ENCODE measurements at places on chromosomes 12 and 14.

DNA sequence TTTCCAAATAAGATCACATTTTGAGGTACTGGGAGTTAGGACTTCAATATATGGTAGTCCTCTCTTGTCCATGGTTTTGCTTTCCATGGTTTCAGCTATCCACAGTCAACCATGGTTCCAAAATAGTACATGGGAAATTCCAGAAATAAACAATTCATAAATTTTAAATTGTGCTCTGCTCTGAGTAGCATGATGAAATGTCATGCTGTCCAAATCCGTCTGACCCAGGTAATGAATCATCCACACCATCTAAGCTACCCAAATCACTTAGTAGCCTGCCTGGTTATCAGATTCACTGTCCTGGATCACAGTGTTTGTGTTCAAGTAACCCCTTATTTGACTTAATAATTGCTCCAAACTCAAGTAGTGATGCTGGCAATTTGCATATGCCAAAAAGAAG is 197.9 kb downstream of the TMTC3 start:
- peak; percentile 67 for DNase-seq

DNA sequence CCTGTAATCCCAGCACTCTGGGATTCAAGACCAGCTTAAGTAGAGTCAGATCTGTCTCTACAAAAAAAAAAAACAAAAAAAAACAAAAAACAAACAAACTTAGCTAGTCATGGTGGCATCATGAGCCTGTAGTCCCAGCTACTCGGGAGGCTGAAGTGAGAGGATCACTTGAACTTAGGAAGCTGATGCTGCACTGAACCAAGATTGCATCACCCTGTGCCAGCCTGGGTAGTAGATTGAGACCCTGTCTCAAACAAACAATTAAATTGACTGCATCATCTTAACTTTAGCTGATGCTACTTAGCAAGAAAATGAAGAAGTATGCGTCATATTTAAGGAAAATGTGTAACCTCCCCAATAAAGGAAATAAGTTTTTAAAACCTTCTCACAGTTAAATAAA is 136.6 kb upstream of the ATXN7L3B start:
- DNase-seq = no peak

GRCh38 chr12:54596526-54596946 is 8.1 kb upstream of the PPP1R1A start:
- peak; percentile 57 for DNase-seq

- DNase-seq = peak; percentile 35
Measured at GRCh38 chr12:67415473-67415872, 146.3 kb downstream of the CAND1 start.

GRCh38 chr14:24377657-24378056 is 9.7 kb downstream of the NFATC4 start:
- DNase-seq = no peak

- DNase-seq = no peak
Measured at GRCh38 chr14:95248432-95248831, 71.3 kb downstream of the CLMN start.

DNA sequence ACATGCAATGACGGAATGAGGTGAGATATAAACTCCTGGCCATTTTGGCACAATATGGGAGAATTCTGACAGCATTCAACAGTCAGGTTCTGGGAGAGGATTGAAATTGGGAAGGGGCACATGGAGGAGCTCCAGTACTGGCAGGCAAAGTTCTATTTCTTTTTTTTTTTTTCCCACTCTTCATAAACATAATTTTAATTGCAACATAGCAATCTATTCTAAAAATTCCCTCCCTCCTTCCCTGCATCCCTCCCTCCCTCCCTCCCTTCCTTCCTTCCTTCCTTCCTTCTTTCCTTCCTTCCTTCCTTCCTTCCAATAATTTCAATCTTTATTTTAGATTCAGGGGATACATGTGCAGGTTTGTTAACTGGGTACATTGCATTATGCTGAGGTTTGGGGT is 93.2 kb downstream of the PTCSC3 start:
- no peak for DNase-seq

DNA sequence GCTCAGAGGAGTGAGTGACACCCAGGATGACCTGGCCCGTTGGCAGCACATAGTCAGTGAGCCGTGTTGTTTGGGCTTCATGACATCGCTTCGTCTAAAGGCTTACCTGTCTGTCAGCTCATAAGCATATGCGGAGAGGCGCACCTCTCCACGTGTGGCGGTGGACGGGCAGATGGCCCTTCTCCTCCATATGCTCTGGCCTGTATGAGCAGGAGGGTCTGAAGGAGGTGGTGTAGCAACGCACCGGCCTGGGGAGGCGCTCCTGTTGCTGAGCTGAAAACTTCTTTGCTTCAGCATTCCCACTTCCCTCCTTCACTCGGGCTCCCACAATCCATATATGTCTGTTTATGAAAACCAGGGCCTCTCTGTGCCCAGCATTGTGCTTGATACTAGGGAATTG is 186.1 kb downstream of the TSPAN9 start:
- no peak for DNase-seq

GRCh38 chr12:4011597-4011996 is 138.4 kb upstream of the PARP11 start:
- DNase-seq = peak; percentile 38

DNA sequence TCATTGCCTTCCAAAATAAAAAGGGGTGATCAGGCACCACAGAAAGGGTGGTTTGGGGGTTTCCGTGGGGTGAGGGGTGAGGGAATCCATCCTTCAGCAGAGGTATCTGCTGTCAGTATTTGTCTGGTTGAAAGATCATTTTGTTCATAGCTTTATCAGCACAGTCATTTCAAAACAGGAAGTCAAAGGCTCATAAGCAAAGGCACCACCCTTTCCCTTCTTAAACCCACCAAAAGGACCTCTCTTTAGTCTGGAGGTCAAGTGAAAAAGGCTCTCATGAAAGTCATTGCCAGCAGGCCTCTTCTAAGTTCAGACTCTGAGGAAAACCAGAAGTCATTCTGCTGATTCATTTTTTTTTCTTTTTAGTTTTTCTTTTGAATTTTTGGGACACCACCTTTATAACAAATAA is 6.2 kb downstream of the CHST11 start:
- peak; percentile 38 for DNase-seq

DNA sequence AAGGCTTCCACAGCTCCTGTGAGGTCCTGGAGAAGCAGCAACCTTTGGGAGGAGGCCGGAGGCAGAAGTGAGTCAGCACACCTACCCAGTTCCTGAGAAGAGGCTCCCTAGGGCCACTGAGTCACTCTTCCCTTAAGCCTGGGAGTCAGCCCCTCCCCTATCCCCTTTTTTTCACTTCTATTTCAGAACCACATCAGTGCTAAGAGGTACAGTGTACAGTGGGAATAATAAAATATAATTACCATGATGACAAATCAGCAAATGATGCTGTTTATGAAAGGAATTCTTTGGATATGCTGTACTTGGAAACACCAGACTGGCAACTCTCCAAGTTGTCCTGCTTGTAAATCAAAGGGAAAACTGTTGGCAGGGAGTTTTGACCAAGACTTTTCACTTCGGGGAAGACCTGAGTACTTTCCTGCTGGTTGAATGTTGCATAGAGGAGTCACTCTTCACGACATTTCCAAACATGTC is 7.8 kb upstream of the TBPL2 start:
- peak; percentile 90 for DNase-seq

GRCh38 chr12:68497107-68497506 is 113.6 kb upstream of the RAP1B start:
- DNase-seq = no peak

DNA sequence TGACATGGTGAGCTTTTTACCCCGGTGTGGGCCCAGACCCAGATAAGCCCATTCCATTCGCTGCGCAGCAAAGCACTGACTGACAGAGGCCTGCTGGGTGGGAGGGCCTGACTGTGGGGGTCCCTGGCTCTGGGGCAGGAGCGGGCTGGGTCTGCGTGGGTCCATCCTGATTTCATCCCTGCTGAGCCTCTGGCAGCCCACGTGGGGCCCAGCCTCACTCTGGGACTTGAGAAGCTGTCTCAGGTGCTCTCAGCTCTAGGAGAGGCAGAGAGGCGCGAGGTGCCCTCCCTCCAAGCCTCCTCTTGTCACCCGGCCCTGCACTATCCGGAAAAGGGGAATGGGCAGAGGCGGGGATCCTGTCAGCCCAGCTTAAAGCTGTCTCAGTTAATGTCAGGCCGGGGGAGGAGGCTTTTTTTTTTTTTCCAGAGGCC is 927 bp downstream of the ABCB9 start:
- DNase-seq = no peak

- DNase-seq = no peak
Measured at GRCh38 chr12:39364196-39364595, 78.7 kb downstream of the KIF21A start.

- DNase-seq = no peak
Measured at GRCh38 chr12:104150416-104150815, 12.4 kb upstream of the NFYB start.

- no peak for DNase-seq
Measured at GRCh38 chr14:30500222-30500621, 58.7 kb upstream of the G2E3 start.

DNA sequence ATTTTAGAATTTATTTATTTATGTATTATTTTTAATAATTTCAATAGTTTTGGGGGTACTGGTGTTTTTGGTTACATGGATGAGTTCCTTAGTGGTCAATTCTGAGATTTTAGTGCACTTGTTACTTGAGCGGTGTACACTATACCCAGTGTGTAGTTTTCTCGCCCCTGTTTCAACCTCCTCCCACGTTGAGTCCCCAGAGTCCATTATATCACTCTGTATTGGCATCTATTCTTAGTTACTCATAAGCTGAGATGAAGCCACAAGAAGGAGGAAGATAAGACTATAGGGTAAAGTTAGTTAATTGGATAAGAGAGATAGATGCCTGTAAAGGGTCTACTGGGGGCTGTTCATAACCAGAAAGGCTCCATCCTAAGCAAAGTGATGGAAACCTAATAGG is 4.0 kb downstream of the C1S start:
- no peak for DNase-seq

DNA sequence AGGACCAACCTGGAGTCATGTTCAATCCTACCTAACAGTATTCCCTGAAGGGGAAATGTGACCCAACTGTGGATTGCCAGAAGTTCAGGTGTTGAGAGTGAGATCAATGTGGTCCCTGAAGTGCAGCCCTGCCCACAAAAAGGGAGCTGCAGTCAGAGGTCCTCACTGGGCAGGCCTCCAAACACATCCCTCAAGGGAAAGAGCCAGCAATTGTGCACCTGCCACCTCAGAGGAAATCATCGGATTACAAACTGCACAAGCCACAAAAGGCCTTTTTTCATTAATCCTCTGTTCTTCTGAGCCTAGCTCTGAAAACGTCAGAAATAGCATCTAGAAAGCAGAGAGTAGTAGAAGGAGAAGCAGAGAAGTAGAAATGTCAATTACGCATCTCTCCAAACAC is 10.8 kb upstream of the MDM1 start:
- DNase-seq = no peak

DNA sequence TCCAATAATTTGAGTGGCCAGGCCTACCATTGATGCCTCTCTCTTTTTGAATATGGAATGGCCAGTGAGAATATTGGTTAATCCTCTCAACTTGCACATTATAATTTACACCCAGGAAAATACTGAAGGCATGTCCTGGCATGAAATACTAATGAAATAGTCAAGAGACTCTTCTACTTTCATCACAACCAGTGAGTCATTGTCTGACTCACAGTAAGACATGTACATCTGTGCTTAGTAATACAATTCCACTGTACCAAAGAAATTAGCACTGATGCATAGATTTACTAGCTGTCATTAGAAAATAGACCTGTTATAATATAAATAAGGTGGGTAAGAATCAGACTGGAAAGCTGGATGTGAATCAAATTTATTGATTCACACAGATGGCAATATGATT is 31.6 kb downstream of the KCNC2 start:
- peak; percentile 94 for DNase-seq

DNA sequence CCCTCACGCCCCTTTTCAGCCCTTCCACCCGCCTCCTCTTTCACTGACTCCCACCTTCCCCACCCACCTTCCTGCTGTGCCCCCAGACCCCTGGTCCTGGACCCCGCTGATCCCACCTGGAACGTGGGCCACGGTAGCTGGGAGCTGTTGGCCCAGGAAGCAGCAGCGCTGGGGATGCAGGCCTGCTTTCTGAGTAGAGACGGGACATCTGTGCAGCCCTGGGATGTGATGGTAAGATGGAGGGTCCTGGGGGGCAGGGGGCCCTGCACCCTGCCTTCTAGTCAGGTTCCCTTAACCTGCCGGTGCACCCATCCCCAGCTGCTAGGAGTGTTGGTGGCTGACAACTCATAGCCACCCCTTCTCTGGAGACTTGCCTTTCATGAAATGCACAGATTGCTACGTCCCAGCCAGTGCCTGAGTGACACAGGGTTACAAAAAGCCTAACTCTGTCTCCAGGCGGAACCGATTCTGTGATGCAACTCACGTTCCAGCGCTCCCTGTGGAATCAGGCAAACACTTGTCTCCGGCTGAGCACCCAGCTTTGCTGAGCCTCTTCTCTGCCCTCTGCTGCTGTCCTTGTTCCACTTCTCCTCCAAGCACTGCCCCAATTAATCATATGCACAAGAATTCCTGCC is 15.0 kb upstream of the OAS2 start:
- no peak for DNase-seq

- DNase-seq = no peak
Measured at GRCh38 chr14:96589577-96589976, 87.4 kb downstream of the PAPOLA start.

- peak; percentile 74 for DNase-seq
Measured at GRCh38 chr12:112837629-112838197, 46.2 kb downstream of the RPH3A start.

DNA sequence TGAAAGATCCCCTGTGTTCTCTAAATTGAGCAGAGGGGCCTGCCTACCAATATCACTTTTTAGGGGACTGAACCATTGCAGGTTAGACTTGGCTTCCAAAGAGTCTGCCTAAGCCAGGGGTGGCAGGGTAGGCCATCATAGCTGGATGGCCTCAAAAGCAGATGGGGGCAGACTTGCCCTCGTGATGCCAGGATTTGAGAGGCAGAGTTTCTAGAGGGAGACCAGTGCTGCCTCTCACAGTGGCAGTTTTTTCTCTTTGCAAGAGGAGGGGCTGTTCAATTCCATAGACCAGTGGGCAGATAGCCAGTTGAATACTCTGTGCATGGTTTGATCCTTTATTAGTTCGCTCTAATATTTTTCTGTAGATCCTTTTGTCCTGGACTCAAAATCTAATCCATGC is 23.8 kb upstream of the SMCO2 start:
- DNase-seq = no peak
